ENCODE measurements at places on chromosomes 4 and X.
A peak's percentile ranks its signal among the peaks of the same experiment; 100 is the strongest.

GRCh38 chr4:7624396-7624980 lies 189.8 kb upstream of the PSAPL1 start:
- no peak for DNase-seq

DNA sequence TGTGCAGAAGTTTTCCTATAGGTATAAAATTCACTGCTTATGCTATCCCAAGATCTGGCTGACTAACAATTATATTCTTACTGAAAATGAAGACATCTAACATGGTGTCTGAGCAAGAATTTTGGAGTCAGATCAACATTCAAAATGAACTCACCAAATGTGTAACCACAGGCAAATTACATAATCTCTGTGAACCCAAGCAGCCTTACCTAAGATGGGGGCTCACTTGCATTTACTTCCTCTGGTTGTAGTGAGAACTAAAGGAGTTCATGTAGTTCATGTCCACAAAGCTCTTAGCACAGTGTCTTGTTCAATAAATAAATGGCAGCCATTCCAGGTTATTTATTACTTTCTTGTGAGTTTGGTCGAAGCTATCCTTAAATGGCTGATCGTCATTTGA lies 163.9 kb upstream of the LCORL start:
- no peak for DNase-seq

GRCh38 chr4:752196-752861 lies 46.7 kb downstream of the PCGF3 start:
- DNase-seq: no peak

DNA sequence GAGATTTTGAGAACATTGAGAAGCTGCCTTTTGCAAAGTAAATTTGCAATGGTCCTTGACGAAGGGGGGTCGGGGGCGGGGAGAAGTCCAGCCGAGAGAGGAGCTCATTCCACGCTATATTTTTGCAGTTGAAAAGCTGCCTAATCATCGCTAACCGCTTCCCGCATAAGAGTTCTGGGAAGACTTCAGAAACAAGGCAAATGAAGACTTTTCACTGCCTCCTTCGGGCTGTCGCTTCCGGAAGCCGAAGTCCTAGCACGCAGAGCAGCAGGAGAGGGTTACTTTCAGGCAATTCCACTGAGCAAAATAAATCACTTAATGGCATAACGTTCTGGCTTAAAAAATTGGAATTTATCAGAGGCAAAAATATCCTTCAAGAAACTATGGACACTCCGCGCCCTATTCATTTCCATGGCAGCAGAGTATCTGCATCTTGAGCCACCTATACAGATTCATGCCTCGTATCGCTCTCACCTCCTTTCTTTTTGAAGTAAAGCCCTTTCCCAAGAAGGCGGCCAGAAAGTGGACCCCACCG lies 2.6 kb upstream of the LRAT start:
- no peak for DNase-seq

DNA sequence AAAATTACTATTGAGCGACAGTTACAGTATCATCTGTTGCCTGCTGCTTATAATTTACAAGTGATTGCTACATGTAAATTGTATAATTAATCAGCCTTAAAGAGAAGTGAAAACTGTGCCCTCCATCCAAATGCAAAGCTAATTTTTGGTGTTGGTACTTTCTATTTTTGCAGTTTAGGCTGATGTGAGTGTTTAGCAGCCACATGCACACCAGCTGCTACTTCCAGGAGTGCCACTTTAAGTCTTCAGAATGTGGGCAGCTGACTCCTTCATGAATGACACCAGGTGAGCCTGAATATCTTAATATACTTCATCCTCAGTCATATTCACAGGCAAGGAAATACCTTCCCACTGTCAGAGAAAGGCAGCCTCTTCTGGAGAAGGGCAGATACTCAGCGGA lies 149.8 kb upstream of the RASGEF1B start:
- DNase-seq: no peak

GRCh38 chr4:3827616-3828492 lies 61.7 kb downstream of the ADRA2C start:
- no peak for DNase-seq

DNA sequence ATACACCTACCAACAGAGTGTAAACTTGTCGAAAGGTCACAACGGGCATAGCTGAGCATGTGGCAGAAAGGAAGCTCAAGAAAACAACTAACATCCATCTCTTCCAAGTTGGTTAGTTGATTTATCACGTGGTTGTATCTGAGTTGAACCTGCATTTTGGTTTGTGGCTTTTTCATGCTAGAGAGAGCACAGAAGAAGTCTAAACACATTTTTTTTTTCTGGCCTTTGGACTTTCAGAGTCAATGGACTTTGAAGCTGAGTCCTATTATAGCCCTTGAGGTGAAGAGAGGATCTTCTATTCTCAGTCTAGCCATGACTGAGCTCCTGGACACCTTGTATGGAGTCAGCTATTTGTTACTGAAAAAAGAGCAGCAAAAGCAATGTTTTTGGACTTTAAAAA lies 150.6 kb upstream of the TRPC5 start:
- no peak for DNase-seq

- no peak for DNase-seq
Observed at GRCh38 chr4:150518559-150518958, 63.4 kb upstream of the MAB21L2 start.

- DNase-seq: no peak
Observed at GRCh38 chrX:138858438-138858837, 146.9 kb upstream of the FGF13 start.

- DNase-seq: no peak
Observed at GRCh38 chrX:69293776-69294601, 128.7 kb upstream of the PJA1 start.

DNA sequence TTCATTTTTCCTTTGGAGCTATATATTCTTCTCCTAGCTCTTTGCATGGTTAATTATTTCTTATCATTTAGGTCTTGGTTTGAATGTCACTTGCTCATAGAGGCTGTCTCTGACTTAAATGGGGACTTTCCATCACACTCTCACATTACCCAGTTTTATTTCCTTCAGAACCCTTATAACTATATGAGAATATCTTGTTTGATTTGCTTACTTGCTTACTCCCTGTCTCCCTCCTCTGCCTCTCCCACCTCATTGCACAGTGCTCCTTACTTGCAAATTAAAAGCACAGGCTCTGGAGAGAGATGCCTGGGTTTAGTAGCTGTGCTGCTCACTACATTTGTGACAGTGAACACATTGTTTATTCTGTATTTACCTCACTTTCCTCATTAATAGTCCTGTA lies 174.6 kb downstream of the SOWAHB start:
- no peak for DNase-seq

DNA sequence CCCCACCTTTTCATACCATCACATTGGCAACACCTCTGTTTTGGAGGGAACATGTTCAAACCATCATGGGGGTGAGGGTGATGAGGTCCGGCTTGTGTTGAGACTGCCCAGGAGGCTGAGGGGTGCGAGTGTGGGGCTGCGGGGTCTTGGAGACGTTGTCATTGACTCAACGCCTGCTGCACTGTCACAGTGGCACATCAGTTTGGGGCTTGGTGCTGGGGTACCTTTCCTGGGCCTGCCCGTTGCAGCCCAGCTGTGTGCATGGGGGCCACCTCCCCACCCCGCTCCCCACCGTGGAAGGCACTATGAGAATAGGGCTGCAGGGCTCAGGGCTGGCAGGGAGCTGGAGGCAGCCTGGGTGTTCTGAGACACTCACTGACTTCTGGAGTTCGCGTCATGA lies 2.3 kb downstream of the HTRA3 start:
- no peak for DNase-seq

DNA sequence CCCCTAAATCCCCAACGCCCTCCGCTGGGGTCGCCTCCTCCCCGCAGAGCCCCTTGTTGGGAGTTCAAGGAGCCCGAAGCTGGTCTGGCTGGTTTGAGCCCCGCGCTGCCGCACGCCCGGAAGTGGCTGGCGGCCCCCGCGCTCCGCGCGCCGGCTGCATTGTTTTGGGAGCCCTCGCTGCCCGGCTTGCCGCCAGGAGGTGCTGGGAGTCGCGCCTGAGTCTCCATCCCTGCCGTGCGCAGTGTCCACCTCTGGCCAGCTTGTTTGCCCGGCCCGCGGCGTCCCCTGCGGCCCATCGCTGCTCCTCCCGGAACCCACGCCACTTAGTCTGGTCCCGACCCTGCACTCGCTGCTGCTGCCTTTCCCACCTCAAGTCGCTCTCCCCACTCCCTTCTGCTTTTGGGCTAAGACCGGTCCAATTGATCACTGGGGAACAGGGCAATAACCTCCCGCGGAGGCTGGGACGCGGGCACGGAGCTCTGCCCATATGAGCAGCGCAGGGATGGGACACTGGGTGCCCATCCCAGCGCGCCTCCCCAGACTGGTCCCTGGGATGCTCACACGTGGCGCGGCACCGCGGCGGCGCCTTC lies 2.2 kb upstream of the SFRP2 start:
- no peak for DNase-seq

- no peak for DNase-seq
Observed at GRCh38 chr4:139014371-139015268, 961 bp upstream of the NOCT start.

GRCh38 chr4:126046081-126046614 lies 731.4 kb downstream of the FAT4 start:
- no peak for DNase-seq

DNA sequence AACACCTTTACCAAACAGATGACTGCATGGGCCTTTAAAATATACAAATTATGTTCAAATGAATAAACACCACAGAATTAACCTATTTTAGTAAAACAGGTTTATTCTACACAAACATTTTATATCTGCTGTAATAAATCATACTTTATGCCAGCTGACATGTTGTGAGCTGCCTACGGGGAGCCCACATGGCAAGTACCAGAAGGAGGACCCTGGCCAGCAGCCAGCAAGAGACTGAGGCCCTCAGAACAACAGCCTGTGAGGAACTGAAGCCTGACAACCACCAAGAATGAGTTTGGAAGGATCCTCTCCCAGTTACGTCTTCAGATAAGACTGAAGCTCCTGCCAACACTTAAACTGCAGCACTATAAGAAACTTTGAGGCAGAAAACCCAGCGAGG lies 377.0 kb downstream of the PDGFC start:
- DNase-seq: no peak

DNA sequence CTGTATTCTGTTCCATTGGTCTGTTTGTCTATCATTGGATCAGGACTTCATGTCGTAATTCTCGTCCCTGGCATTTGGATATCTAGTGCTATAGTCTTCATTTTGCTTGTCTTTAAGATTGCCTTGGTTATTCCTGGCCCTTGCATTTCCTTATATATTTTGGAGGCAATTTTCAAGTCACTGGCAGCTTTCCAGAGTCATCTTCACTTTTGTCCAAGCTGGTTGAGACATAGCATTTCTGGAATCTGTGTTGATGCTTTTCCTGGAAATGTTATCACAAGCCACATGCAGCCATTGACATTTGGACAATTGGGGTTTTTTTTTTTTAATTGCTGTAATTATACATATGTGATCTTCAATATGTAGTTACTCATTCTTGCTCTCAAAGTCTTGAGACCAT lies 45.2 kb upstream of the HGFAC start:
- DNase-seq: no peak

GRCh38 chrX:12162420-12162819 lies 24.1 kb downstream of the FRMPD4 start:
- DNase-seq: no peak

GRCh38 chr4:56630876-56631666 lies 50.0 kb downstream of the HOPX start:
- no peak for DNase-seq

DNA sequence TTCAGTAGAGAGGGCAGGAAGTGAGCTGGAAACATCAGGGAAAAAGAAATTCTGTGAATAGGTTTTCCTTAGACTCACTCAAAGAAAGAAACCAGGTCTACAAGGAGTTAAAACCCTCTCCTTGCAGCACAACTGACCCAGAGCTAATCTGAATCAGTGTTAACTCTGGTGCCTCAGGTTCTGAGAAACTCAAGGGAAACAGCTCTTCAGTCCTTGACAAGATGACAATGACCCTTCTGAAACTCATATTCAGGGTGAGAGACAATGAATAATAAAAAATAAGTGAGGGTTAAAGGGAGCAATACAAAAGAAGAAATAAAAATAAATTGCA lies 903.6 kb downstream of the STPG2 start:
- no peak for DNase-seq

- no peak for DNase-seq
Observed at GRCh38 chr4:20075248-20075871, 176.3 kb upstream of the SLIT2 start.

GRCh38 chr4:92064574-92064973 lies 239.2 kb upstream of the GRID2 start:
- DNase-seq: no peak

DNA sequence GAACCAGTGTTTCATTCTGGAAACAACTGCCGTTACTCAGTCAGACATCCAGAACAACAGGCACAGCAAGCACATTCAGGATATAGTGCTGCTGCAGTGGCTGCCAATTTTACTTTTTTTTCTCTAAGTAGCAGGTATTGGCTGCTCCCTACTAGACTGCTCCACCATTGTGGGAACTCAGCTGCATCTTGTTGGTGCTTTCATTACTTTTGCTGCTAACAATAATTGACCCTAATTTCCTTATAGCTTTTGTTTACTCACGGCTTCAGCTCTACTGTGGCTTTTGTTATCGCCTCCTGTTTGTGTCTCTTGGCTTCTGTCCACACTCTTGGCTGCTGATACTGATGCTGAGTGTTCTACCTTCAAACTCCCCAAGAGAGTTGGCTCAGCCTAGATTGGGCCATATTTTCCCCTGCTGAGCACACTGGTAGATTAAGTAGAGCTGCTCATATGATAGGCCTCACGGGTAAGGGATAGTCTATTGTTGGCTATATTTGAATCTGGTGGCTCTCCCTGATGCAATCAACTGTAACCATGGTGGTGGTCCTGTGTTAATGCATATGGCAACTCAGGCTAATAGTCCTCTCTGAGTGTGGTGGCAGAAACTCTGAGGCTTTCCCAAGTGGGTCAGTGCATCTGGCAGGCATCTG lies 44.5 kb upstream of the IL2 start:
- no peak for DNase-seq

DNA sequence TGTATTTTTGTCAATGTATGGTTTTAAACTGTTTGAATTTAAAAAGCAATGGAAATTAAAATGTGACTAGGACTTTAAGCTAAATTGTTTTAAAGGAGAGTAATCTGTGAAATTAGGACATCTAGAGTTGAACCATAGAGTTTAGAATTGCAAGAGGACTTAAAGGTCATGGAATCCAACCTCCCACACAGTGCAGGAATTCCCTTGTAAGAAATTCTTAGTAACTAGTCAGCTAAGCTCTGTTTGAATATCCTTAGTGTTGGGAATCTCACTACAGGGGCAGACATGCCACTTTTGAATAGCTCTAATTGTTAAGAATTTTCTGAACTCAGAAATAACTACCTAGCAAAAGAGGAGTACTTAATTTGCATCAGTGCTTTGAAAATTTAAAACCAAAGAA lies 292.9 kb downstream of the IL1RAPL1 start:
- peak; percentile 3 for DNase-seq

All from NT2/D1 (cell line).